ENCODE measurements at places on chromosomes 12 and 14.

DNA sequence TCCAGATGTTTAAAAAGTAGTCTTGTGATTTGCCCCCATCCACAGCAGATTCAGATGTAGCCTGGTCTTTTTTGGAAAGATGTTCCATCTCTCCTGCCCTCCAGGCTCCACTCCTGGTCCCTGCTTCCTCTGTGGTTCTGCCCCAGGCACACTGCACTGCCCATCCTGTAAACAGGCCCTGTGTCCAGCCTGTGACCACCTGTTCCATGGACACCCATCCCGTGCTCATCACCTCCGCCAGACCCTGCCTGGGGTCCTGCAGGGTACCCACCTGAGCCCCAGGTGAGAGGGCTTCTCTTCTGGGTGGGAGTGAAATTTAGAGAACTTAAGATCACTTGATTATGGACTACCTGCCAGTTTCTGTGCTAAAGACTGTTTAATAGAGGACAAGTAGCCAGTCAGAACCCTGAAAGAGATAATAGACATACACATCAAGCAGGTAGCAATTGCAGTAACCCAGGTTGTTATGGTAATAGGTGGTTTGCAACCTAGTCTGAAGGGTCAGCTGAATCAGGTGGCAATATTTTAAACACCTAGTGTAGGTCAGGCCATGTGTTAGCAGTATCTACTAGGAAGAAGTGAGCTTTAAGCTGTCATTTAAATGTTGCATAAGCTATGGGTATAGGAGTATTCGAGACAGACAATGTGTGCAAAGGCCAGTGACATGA lies 2.1 kb downstream of the RNF31 start:
- no peak for DNase-seq

DNA sequence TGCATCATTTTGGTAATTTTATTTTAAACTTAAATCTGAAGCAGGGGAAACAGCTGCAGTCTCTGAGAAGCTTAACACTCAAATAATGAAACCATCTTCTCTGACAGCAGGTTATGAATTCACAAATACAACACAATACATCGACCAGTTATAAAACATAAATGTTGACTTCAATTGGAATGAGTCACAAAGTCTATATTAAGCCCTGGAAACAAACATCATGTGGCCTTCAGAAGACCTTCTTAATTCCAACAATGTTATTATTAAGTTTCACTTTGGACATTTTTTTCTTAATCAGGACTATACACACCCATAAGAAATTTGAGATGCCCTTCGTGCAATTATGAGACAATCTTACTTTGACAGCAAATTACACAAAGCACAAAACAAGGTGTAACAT lies 68.9 kb downstream of the CEP128 start:
- no peak for DNase-seq

GRCh38 chr12:121355818-121356217 lies 3.6 kb upstream of the ANAPC5 start:
- DNase-seq, result no peak

DNA sequence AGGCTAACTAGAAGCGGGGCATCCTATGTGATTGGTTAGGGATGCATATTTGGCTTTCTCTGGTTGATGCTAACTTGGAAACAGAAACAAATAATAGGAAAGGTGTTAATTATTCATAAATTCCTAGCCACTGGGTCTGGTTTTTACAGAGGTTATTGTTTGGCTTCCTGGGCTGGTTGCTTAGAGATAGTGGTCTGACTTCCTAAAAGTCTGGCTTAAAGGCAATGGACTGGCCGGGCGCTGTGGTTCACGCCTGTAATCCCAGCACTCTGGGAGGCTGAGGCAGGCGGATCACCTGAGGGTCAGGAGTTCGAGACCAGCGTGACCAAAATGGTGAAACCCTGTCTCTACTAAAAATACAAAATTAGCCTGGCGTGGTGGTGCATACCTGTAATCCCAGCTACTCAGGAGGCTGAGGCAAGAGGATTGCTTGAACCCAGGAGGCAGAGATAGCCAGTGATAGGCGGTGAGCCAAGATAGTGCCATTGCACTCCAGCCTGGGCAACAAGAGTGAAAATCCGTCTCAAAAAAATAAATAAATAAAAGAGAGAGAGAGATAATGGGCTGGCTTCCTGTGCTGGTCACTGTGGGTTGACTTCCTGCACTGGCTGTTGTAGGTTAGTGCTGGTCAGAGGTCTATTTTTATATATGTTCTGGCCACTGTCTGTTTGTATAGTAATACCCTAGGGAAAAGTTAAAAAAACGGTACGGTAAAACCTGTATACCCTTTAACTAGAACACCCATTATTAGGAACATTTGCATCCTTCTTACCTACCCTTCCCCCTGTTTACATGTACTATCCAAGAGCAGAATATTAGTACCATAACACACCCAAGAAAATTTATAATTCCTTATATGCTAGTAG lies 24.1 kb downstream of the OR6S1 start:
- DNase-seq, result peak; percentile 49

DNA sequence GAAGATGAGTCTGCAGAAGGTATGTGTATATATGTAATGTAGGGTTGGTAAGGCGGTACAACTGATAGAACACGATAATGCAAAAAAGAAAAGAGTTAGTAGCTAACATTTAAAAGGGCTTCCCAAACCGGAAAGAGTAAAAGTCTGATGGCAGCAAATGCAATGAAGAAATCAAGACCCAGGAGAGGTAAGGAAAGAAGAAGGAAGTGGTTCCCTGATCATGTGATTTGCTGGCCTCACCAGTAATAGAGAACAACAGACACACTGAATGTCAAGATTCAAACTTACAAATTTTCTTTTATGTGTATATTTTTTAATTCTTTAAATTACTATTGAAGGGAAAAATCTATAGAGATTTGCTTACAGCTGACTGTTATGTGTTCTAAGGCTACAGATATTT lies 18.4 kb downstream of the ZFC3H1 start:
- peak; percentile 60 for DNase-seq

DNA sequence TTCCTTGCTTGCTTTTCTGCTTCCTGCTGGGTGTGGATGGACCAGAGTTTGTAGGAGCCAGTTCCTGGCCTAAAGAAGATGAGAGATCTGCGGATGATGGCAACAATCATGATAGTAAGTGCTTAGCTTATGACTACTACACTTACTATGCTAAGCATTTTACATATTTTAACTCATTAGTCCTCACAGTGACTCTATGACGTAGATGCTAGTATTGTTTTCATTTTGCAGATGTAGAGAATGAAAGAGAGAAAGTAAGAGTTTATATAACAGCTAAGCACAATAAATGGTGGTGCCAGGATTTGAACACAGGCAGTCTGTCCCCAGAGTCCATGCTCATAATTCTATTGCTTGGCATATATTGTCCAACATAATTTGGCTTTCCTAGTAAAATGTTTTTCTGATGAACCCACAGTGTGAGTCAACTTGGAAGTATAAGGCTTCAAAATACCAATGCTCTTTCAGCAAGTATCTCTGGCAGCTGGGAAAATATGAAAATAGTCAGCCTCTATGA lies 363.2 kb upstream of the DDHD1 start:
- no peak for DNase-seq

DNA sequence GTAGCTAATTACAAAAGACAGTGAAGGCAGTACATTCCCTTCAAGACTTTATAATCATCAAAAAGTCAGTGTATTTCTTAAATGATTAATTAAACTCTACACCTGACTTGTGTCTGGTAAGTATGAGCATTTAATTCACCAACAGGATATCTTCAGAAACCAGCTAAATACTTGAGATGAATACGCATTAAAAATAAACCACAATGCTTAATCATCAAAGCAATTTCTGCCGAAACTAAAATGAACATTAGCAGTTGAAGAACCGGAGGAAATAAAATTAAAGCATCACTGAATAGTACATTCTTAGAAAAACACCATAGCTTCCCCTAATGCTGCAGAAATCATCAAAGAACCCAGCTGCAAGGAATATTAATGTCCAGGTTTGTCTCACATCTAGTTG lies 32.7 kb downstream of the SLC25A21 start:
- no peak for DNase-seq

GRCh38 chr12:14260011-14260993 lies 105.2 kb upstream of the ATF7IP start:
- peak; percentile 59 for DNase-seq

- DNase-seq, result no peak
Observed at GRCh38 chr14:90319173-90319572, 12.6 kb downstream of the NRDE2 start.

- no peak for DNase-seq
Observed at GRCh38 chr14:57139173-57139572, 129.5 kb downstream of the EXOC5 start.

GRCh38 chr12:53616950-53617349 lies 9.2 kb downstream of the ATF7 start:
- DNase-seq, result peak; percentile 42

DNA sequence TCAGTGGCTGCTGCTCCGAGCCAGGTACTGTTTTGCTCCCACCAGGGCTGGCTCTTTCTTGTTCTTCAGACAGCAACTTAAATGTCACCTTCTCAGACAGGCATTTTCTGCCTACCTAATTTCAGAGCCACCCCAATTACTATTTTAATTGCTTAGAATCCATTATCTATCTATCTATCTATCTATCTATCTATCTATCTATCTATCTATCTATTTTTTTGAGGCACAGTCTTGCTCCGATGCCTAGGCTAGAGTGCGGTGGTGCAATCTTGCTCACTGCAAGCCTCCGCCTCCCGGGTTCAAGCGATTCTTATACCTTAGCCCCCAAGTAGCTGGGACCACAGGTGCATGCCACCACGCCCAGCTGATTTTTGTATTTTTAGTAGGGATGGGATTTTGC lies 58.5 kb downstream of the SPPL3 start:
- no peak for DNase-seq

DNA sequence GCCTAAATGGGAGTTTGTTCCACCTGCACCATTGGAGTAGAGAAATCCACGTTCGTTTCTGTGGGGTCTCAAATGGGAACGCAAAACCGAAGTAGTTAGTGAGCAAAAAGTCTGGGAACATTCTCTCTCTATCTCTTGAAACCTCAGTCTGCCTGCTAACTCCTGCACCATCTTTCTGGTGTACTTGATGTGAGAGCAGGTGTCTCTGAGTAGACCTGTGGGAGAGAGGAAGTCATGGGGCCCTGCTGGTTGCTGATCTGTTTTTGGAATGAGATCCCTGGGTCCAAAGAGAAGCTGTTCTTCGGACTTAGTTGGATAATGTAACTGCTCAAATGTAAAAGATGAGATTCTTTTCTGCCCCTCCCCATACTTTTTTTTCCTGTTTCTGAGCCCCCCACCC lies 57.3 kb downstream of the MAX start:
- DNase-seq, result peak; percentile 53

GRCh38 chr12:67319936-67320335 lies 50.8 kb downstream of the CAND1 start:
- DNase-seq, result no peak

DNA sequence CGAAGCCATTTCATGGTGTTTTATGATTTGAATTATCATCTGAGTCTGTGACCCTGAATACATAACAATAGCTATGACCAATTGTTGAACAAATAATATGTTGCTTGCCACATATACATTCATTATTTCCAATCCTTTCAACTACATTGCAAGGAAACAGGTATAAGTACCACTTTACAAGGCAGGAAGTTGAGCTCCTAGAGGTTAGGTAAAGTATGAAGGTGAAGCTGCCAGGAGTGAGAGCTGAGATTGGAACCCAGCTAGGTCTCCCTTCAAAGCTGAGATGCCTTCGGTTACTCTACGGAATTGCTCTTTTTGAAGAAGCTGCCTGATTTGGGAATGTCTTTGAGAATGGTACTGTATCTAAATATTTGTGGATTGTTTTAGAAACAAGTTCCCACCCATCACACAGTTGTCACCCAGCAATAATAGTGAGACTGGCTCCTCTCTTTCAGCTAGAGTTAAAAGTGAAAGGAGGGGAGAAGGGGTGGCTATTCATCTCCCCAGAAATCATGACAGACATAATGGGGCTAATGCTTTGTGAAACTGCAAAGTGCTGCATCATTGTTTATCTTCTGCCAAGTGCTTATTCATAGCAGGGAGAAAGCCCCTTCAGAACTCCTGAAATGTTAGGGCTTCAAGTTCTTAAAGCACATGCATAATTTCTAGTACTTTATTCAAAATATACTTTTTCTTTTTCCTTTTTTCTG lies 75.9 kb upstream of the AMIGO2 start:
- DNase-seq, result peak; percentile 43

- no peak for DNase-seq
Observed at GRCh38 chr12:68276402-68276930, 23.1 kb upstream of the IL22 start.

DNA sequence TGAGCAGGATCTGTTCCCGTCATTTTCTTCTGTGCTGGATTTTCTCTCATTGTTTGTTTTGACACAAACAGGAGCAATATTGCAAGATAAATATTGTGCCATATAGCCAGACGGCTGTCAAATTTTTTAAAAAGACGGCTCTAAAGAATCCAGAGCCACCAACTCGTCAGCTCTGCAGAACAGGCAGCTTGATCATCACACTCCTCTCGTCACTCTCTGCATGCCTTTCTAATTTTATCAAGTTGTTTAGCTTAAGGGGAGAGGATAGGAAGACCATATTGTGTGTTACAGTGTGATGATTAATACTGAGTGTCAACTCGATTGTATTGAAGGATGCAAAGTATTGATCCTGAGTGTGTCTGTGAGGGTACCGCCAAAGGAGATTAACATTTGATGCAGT lies 562.8 kb downstream of the GALC start:
- no peak for DNase-seq

DNA sequence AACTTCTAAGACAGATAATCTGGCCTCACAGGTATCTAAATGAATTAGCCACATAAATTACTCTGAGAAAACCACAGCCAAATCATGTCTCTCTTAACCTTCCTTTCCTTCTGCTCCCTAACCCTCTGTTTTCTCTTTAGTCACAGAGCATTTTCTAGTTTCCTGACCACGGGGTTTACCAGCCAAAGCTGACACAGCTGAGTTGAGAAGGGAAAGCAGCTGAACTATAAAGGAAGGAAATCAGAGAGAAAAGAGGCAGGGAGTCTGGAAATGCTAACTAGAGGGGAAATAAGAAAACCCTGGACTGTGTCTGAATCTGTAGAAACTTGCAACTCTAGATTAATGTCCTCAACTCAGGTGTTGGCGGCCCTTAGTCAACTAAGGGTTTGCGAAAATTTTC lies 24.4 kb downstream of the ANKS1B start:
- no peak for DNase-seq

DNA sequence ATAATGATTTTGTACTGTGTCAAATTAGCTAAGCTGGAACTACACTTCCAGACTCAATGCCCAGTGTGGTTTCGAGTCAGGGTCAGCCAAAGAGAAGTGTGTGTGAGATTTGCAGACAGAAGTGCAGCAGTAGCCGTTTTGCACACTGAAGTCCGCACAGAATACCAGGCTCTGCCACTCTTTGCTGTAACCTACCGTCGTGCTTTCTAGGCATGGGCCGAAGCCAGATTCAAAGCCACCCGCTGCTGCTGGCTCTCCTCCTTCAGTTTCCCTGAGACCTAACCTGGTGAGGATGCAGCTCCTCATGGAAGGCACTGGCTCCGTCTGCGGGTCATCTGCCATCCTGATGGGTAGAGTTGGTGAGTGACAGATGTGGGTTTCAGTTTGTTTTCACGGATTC lies 48.8 kb downstream of the LRTM2 start:
- no peak for DNase-seq

DNA sequence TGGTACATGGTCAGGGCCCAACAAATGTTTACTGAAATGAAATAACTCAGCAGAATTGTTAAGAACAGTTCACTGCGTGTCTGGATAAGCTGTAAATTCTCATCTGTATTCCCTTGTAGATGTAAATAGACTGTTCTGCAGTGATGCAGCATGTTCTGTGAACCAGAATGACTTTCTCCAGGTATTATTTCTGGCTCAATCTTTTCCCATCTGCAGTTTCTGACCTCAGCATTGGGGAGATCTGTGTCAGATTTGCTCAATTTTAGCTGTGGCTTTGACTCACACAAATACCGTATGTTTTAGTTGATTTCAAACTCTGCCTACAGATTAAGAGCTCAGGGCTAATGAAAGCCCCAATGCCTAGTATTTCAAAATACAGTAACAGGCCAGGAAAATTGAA lies 49.2 kb upstream of the DICER1 start:
- no peak for DNase-seq

All from hematopoietic multipotent progenitor cell treated with erythropoietin and hydrocortisone succinate and interleukin-3 and kit ligand, for 4 days (in vitro differentiated cells).